Neural progenitor cell (in vitro differentiated cells): ENCODE measurements at places on chromosomes 13 and 19. TPM values are rescaled to one million over a fixed set of nuclear protein-coding genes. Genes with fewer than 3 reads are reported as not detected.
A peak's percentile ranks its signal among the peaks of the same experiment; 100 is the strongest.

Gene DCT
- 0.09 TPM in 1 of 2 replicates, not detected in the other for total RNA-seq

Gene C13orf46
- total RNA-seq = not detected in 2 replicates

Gene SHISA7
- 0.09 and 0.21 TPM in 2 replicates for total RNA-seq

Gene FUT3
- 0.34 TPM in 1 of 2 replicates, not detected in the other for total RNA-seq

Gene MEDAG
- 0.06 TPM in 1 of 2 replicates, not detected in the other for total RNA-seq

Gene GPC6
- 34.7 and 42.9 TPM in 2 replicates for total RNA-seq

Gene MAP4K1
- total RNA-seq = 1.9 and 3.6 TPM in 2 replicates

Gene ACP5
- 0.11 and 0.90 TPM in 2 replicates for total RNA-seq

Gene MEX3D
- total RNA-seq = 15.9 and 87.3 TPM in 2 replicates

Gene ZNF665
- total RNA-seq = 7.3 and 9.4 TPM in 2 replicates

Gene RUBCNL
- total RNA-seq = 0.80 and 1.2 TPM in 2 replicates

Gene ADGRE3
- total RNA-seq = not detected in 2 replicates

Gene GDF15
- 0.19 and 2.5 TPM in 2 replicates for total RNA-seq

Gene CYP2A6
- not detected in 2 replicates for total RNA-seq

DNA sequence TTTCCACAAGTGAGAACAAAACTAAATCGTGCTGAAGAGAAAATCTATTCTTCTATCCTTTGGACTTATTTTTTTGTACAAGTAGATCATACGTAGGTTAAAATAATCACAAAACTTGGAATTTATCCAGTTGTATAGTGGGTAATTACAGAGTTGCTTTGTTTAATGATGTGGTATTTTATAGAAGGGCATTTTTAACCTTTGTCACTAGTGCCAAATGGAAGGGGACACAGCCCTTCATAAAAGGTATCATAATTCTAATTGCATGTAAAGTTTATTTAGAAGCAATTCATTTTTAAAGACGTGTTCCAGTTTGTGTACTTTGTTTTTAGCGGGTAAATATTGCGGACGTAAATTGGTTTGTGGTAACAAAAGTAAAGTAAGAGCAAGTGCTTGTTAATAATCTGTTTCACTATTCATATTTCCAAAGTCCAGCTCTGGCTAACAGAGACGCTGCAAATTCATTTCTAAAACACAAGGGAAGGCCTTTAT lies 99.5 kb downstream of the ERCC5 start:
- DNase-seq = no peak

DNA sequence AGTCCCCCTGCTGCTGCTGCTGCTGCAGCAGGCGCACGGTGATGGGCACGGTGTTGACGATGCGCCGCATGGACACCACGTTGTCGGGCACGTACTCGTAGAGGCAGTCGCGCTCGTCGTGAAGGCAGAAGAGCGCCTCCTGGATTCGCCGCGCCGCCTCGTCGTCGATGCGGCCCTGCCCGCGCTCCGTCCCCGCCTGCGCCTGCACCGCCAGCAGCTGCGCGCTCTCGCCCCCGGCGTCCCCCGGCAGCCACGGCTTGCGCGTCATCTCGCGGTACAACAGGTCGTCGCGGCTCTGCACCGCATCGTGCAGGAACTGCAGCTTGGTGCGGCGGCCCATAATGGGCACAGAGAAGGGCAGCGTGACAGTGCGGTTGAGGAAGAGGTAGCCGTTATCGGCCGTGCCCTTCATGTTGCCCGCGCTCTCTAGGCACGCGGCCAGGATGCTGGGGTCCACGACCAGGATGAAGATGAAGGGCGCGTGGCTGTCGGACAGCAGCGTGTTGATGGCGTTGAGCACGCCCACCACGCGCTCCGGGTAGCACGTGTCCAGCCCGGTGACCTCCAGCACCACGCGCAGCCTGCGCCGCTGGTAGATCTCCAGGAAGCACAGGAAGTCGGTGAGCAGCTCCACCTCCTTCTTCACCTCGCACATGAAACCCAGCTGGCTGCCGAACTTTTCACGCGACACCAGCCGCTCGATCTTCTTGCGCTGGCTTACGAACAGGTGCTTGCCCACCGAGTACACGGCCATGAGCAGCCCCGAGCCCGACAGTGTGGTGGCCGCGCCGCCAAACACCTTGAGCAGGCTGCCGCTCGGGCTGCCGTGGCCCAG lies 8.1 kb downstream of the NKPD1 start:
- DNase-seq = peak; percentile 85

DNA sequence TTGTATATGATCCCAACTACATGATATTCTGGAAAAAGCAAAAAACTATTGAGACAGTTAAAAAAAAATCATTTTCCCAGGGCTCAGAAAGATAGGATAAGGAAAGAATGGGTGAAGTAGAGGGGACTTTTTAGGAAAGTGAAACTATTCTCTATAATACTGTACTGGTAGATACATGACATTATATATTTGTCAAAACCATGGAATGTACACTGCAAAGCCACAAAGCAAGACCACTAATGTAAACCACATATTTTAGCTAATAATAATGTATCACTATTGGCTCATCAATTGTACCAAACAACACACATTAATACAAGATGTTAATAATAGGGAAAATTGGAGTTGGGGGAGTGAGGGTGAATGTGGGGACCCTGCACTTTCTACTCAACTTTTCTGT lies 182.6 kb downstream of the EFNB2 start:
- DNase-seq = no peak

DNA sequence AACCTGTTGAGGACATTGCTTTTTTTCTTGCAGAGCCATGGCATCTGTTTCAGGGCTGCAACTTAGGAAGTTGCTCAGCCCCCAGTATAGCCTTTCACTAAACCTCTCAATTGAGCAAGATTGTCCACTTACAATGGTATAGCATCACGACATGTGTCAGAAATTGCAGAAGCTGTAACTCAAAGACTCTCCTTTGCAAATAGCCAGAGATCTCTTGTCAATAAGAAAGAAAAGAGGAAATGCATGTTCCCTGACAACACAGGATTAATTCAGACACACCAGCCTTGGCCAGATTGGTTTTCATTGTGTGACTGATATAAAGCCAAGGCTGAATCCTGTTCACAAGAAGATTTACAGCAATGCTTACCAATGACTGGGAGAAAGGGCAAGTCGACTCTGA lies 38.7 kb upstream of the CYSLTR2 start:
- no peak for DNase-seq

DNA sequence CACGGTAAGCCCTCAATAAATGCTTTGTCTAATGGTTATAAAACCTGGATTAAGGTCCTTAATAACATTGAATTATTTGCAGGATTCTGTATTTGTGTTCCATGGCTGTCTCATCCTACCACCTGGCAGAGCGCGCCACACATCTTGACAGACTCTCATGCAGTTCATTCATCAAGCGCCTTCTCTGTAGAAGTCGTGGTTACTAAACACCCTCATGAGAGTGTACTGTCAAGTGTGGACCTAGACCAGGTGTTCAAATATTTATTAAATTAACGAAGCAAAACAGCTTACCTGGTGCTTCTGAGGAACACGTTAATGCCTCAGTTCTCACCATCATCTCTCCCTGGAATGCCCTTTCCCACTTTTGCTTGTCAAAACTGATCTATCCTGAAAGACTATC lies 13.1 kb upstream of the FBXL3 start:
- no peak for DNase-seq

- no peak for DNase-seq
Observed at GRCh38 chr19:7677669-7678311, 900 bp downstream of the MCEMP1 start.

- no peak for DNase-seq
Observed at GRCh38 chr19:35786299-35787160, 11.2 kb downstream of the ARHGAP33 start.

- DNase-seq = peak; percentile 61
Observed at GRCh38 chr19:11421371-11422098, 2.4 kb upstream of the RGL3 start.

DNA sequence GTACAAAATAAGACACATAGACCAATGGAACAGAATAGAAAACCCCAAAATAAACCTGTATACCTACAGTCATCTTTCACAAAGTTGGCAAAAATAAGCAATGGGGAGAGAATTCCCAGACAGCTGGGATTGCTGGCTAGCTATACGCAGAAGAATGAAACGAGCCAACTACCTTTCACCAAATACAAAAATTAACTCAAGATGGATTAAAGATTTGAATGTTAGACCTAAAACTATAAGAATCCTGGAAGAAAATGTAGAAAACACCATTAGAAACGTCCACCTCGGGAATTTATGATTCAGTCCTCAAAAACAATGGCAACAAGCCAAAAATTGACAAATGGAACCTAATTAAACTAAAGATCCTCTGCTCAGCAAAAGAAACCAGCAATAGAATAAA lies 408.1 kb upstream of the SLITRK1 start:
- no peak for DNase-seq

DNA sequence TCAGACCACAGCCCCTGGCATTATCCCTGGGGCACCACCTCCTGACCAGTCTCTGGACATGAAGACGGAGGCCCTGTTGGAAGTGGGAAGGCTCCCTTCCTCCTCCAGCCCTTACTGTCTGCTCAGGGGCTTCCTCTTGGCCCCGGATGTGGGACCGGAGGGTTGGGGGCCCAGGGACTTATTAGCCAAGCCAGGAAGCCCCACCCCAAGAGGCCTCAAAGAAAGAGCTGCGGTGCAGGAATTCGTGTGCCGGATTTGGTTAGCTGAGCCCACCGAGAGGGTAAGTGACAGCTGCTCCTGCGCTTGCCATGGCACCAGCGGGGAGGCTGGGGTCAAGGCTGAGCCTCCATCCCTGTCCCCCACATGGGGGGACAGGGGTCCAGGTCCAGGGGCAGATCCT lies at the start of gene RETN:
TSS of gene RETN (plus strand) at position 208 of the 400 bp plus-strand sequence. CDS start 278 bp downstream, outside the sequence.
- no peak for DNase-seq

DNA sequence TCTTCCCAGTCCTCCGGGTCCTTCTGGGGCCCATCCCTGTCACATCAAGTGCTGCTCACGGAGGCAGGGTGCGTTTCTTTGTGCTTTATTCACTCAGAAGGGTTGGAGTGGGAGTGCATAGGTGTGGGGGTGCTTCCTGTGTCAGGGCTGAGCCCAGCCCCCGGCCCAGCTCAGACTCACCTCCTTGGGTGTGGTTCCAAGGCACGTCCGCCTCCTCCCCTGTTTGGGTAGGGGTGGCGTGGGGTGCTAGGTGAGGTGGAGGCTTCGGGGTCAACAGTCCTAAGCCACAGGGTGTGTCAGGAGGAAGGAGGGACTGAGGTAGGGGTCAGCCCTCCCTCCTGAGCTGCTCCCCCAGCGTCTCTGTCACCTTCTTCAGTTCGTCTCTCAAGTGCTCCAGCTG lies 3.1 kb downstream of the CCER2 start:
- DNase-seq = no peak
